ENCODE measurements at places on chromosomes 11 and 22. TPM values are rescaled to one million over a fixed set of nuclear protein-coding genes. Genes with fewer than 3 reads are reported as not detected.

GRCh38 chr11:120385110-120385509 is 48.9 kb downstream of the ARHGEF12 start:
- DNase-seq: no peak

DNA sequence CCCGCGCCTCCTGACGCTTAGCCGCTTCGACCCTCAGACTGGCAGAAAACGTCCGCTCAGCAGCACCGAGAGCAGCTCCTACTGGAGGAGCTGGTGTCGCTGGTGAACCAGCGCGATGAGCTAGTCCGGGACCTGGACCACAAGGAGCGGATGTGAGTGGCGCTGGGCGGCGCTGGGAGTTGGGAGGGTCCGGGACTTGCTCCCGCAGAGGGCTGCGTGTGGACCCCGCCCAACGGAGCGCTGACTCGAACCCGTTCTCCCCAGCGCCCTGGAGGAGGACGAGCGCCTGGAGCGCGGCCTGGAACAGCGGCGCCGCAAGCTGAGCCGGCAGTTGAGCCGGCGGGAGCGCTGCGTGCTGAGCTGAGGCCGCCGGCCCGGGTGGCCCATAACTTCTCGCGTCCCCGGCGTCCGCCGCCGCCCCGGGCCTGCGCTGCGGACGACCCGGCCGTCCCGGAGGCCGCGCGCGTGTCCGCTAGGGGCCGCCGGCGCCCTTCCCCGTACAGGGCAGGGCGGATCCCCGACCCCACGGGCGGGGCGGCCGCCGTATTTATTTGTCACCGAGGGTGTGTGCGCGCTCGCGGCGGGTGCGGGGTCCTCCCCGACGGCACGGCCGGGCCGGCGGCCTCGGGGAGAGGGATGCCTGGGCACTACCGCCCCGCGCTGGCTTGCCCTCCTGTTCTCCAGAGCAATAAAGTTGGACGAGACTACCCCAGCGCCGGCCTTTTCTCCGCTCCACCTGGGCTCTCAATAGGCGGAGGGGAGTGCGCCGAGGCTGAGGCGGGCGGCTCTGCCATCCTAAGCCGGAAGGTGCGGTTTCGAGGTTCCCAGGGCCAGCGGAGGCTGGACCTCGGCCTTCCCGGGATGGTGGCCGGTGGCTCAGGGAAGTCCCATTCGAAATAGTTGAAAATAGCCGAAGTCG is 3.4 kb downstream of the KCNK7 start:
- DNase-seq: no peak

GRCh38 chr22:24819911-24820461 is 14.0 kb downstream of the SGSM1 start:
- DNase-seq: peak; percentile 23

- DNase-seq: peak; percentile 25
These were observed 48.5 kb downstream of the GGTLC2 start for GRCh38 chr22:22692707-22693530.

DNA sequence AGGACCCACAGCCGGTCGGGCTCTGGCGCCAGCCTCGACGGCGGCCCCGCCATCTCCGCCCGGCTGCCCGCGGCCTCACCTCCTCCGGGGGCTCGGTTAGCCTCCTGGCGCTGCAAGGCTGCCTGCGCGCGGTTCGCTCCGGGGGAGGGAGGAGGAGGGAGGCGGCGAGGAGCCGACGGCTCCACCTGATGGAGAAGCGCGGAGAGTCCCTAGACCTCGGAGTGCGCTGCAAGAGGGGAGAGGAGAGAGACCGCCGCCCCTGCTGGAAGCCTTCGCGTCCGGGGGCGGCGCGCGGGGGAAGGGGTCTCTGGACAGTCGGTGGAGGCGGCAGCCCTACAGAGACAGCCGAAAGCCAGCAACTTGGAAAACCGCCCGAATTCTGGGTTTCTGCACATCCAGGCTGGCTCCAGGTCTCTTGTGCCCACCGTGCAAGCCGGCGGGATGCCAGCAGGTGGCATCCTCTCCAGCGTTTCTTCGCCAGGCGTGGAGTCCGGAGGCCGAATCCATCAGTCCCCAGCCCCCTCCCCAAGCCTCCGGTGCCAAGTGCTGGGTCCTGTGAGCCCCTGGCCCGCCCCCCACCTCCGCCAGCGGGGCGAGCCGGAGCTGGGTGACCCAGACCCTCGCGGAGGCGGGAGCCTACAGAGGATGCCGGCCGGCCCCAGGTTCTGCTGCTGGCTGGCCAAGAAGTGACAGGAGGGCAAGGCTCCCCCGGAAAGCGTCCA is 2.9 kb upstream of the KIRREL3 start:
- DNase-seq: peak; percentile 54

- no peak for DNase-seq
These were observed 28.7 kb downstream of the EIF4G2 start for GRCh38 chr11:10780040-10780439.

The RBMXL2 gene
- polyA plus RNA-seq: not detected

DNA sequence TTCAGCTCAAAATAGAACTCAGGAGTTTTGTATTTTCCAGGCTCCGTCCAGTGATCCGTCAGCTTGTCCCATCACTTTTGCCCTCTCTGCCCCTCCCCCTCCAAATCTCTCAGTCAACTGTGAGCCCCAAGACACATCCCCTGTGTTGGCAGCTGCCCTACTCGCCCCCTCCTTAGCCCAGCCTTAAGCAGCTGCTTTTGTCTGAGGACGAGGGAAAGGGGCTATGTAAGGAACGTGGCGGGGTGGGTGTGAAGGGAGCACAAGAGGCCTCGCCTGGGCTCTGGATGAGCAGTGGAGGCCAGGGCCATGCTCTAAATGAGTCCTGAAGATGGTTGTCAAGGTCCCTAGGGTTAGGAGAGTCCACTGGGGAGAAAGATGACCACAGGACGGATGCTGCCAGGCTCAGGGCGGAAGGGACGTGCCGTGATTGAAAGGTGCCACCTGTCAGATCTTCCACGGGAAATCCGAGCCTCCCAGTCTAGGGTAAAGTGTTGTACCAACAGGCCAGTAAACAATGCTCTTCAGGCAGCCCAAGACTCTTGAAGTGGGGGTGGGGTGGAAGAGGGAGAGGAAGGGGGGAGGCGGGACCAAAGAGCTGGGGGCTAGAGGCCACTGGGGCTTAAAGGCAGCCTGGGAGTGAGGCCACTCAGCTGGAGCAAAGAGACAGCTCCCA is at the start of gene SMTNL1:
TSS of gene SMTNL1 (plus strand) at position 649 of the 673 bp plus-strand sequence. CDS start 5,048 bp downstream, outside the sequence.
- peak; percentile 78 for DNase-seq

DNA sequence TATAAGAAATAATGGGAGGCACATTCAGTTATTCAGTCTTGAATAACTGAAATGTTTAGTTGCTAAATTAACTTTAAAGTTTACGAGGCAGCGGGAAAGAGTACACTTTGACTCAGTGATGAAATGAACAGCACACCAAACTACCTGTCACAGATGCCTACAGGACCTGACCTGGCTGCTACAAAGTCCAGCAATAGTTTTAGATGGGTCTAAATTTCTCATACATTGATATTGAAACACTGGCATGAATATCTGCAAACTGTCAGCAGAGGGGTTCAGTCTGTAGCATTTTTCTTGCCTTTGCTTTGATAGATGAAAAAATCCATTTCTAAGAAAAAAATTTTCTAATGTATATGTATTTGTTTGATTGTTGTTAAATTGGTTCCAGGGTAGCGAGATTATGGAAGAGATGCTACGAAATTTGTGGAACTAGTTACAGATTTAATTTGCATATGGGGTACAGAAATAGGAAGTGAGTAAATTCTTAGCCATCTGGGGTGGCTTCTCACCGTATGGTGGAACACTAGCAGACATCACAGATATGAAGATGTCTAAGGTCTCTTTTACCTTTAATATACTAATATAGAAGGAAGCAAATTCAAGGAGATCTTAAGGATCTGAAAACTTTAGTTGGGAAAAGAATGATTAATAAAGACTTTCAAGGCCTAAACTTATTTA is 20.8 kb upstream of the GAB2 start:
- DNase-seq: no peak

- no peak for DNase-seq
These were observed 7.5 kb upstream of the WNT7B start for GRCh38 chr22:45984316-45984916.

DNA sequence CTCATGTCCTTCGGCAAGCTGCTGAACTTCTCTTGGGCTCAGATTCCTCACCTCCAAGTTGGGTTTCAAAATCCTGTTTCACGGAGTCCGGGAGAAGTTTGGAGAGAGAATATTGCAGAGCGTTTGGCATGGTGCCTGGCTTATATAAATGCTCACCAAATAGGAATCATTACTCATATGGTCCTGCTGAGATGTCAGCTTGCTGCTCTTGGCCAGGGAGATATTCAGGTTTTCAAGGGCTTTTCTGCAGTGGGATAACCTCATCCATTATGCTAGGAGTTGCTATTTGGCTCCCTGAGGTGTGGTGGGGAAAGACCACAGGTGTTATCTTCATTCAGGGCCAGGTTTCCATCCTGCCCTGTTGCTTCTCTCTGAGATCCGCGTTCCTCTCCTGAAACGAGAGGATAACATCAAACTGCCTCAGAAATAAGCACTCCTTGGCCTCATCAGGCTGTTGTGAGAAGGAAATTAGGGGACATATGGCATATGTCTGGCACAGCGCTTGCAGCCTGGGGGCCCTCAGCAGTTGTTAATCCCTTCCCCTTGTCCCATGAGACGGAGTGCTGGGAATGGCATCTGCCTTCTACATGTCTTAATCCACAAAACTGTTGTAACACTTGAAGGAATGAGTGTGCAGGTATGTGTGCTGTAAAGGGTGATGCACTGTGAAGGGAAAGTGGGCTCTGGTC is 29.9 kb upstream of the ACER3 start:
- peak; percentile 58 for DNase-seq

DNA sequence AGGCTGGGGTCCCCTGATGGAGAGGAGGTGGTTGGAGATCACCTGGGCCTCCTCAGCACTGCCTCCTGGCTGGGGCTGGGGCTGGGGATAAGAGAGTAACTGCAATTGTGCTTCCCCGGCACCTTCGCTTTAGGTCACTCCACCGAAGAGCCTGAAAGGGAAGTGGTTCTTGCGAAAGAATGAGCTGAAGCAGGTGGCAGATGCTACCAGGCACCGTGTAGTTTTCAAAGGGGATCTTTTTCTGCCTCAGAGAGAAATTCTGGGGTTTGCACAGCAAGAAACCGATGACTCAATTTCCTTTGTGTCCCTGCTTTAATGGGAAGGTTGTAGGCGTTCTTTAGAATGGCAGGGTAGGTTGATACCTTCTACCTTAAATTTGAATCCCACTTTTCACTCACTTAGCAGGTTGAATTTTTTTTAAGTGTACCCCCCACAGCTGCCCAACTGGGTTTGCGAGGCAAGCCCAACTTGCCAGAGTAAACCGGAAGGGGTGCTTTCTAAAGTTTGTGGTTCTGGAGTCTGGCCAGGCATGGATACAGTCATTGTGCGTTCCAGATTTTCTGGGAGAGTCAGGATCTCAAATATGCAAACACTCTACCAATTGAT is 5.3 kb downstream of the CD44 start:
- DNase-seq: no peak

The KCTD14 gene
- polyA plus RNA-seq: 2.0 TPM

- peak; percentile 61 for DNase-seq
These were observed 29.1 kb upstream of the KRTAP5-6 start for GRCh38 chr11:1667906-1668305.

The OR5A1 gene
- polyA plus RNA-seq: not detected

All from muscle of leg (tissue), 16 donors.